Gastrocnemius medialis (tissue), 4 donors: ENCODE measurements at places on chromosomes 3 and 15.

DNA sequence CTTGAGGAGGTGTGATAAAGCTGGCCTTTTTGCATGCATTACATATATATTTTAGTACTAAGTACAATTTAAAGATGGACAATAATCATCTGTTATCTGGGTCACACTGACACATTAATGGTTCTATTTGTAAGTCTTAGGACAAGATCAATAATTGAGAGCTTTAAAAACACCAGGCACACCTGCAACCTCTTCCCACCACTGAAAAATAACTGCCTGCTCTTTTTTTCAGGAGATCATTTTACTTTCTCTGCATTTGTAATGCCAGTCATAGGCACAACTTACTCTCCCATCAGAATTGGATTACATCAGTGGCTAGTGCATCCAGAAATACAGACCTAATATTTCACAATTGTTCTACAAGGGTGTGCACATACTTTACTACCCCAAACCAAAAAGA lies 149.8 kb downstream of the MECOM start:
- DNase-seq: no peak

DNA sequence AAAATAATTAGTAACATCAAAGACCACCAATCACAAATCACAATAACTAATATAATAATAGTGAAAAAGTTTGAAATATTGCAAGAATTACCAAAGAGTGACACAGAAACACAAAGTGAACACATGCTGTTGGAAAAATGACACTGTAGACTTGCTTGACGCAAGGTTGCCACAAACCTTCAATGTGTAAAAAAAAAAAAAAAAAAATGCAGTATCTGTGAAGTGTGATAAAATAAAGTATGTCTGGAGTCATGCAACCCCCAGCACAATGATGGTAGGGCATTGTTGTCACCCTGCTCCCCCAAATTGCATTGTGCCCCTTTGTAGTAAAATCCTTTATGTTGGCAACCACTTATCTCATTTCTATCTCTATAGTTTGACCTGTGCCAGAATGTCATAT lies 190.6 kb downstream of the PLCL2 start:
- no peak for DNase-seq

DNA sequence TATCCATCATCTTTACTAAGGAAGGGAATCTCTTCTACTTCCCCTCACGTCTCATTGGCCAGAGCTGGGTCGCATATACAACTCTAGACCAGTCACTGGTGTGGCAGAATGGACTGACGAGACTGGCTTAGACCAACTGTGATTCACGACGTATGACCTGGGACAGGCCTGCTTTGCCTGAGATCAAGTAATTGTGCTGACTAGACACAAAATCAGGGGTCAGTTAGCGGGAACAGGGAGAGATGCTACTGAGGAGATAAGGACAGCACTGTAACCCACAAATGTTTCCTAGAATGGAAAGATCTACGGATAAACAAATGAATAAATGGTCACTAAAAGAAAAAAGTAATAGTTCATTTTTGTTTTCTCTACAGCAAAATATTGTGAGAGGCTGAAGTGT lies 308.3 kb downstream of the MAGI1 start:
- no peak for DNase-seq

DNA sequence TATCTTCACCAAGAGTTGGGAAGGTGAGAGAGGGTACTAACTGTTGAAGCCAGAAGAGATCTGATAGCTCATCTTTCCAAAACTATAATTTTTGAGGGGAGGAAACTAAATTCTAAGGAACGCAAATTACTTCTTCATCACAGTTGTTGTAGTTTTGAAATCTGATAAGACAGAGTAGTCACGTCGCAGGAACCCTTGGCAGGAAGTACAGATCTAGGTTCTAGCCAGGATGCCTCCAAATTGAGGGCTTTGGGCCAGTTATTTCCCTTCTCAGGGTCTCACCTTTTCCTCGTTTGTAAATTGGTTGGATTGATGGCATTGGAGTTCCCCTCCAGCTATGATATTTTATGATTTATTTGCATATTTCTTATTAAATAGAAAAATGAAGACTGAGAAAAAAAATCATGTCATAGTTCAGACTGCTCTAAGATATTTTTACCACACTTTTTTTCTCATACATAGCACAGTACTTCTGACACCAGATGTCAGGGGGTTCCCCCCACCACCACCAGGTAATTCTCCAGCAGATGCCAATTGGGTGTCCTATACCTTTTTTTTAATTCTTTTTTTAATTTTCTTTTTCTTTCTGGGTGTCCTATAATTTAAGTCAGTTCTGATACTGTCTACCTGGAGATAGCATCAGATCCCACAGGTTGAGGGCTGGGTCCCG lies 32.3 kb upstream of the APH1B start:
- no peak for DNase-seq

GRCh38 chr15:66097151-66098021 lies 156.2 kb downstream of the MEGF11 start:
- peak; percentile 19 for DNase-seq
